HuH-7.5 (cell line): ENCODE measurements at places on chromosomes 13 and 19.

GRCh38 chr13:112455476-112456059 lies 79.4 kb downstream of the SPACA7 start:
- DNase-seq: no peak

GRCh38 chr19:48945817-48946216 lies 8.9 kb upstream of the BAX start:
- no peak for DNase-seq

DNA sequence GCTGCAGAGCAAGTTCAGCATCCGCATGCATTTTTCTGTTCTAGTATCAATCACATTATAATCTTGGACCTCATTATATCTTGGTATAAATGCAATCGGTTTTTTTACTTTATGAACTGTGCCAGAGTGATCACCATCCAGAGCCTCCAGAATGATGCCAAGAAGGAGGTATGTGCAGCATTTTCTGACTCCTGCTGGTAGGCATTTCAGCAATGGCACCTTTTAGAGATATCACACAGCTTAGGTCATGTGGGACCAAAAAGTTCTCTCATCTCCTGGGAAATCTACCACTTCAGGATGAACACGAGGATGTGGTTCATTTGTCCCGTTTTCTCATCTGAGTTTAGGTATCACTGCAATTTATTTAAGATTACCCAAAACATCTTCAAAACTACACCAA lies 220.4 kb downstream of the VWA8 start:
- DNase-seq: no peak

DNA sequence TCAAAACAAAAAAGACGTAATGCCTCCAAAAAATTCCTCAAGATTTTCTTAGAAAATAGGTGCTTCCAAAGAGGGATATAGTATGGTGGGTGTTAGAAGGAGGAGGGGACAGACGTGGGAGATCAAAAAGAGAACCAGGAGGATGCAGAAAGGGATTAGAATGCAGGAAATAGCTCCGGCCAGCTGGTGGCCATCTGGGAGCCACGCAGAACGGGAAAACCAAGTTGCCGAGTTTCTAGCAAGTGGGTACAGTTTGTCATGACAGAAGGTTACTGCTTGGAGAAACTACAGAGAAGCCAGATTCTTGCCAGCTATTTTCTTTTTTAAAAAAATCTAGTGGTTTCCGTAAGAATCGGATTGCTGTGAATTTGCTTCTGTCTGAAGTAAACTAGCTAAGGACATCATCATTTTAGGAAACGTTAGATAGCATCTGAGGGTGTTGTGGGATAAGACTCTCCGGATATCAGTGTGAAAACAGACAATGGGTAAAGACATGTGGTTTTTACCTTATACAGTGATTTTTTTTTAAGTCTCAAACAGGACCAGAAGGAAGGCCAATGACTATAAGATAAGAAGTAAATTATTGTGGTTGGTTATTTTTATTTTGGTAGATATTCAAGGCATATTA lies 104.9 kb downstream of the HSPH1 start:
- no peak for DNase-seq

DNA sequence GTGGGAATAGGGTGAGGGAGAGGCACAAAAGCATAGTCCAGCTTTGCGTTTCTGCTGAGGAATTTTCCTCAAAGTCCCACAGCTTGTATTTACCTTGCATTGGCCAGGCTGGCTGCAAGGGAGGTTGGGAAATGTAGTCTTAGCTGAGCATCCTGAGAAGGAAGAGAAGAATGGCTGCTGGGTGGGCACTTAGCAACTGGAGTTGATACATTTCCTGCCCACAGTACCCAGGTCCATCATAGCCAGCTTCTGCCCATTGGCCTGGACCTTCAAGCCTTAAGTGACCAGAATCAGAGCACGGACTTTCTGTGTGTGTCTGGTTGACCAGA lies 112.4 kb downstream of the SIPA1L3 start:
- DNase-seq: no peak

GRCh38 chr13:100491164-100491842 lies 97.3 kb downstream of the GGACT start:
- no peak for DNase-seq
